ENCODE measurements at places on chromosomes 12 and 14.

GRCh38 chr12:116502989-116503496 lies 56.1 kb upstream of the MAP1LC3B2 start:
- DNase-seq = no peak

DNA sequence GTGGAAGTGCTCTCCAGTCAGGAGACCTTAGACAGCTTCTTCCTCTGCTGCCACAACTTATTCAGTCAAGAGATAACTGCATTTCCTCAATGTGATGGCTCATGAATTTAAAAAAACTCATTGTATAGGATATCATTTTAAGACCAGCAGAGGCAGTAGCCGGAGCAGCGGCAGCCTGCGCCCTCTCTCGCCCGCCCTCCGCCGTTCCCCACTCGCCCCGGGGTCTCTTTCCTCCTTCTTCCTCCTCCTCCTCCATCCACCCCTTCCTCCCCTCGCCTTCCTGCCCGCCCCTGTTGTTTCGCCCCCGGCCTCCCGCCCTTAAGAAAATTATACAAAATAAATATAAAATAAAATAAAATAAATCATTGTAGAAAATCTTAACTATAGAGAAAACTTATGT lies 687.6 kb downstream of the FLRT2 start:
- no peak for DNase-seq

- DNase-seq = no peak
Observed at GRCh38 chr14:88248606-88249005, 74.5 kb downstream of the KCNK10 start.

GRCh38 chr12:52300796-52301691 lies 9.7 kb upstream of the KRT81 start:
- DNase-seq = no peak

DNA sequence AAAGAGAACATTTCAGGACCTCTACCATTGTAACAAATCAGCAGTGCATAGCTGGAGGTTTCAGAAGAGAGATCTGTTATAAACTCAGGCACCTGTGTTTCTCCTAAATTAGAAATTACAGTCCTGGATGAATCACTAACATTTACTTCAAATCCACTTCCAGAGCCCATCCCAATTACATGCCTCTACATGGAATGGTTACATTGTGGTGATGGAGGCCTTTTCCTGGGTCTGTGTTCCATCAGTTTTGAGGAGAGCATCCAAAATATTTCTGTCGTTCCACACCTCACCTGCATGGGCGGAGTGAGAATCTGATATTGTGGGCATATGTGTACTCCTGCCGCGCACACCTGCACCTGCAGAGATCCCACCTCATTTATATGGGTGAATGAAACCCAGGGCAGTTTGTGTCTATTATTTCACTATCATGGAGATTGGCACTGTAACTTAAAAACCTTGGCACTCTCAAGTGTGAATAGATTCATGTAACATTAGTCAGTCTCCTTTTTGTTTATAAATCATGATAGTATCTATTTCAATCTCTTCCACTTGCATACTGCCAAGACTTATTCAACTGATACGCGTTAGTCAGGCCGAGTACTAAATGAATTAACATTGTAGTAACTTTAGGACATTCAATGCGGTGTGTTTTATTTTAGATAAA lies 215.1 kb upstream of the FAR2 start:
- no peak for DNase-seq

DNA sequence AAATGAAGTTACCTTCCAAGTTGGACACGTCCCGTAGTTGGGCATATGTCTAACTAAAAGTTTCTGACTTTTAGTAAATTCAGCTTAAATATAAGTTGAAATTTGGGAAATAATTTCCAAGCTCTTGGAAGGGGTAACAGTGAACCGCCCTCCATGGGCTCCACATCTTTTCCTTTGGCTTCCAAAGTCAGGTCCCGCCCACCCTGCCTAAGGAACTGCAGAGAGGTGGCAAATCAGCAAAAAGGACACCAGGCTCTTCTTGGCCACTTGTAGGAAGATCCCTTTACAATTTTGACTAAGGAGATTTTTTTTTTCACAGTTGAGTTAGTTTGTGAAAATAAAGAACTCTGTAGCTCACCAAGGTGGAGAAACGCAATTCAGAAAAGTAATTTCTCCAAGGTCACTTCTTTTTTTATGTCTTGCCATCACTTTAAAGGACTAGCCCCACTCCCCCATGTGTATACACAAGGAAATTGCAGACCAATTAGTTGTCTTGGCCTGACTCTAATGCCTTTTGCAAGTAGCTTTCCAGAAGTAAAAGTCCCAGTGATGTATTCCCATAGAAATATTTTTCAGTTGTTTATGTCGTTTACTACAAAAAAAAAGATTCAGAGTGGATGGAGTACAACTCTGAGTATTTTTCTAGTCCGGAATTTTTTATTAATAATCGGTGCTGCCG lies 181.2 kb downstream of the PELI2 start:
- no peak for DNase-seq

- no peak for DNase-seq
Observed at GRCh38 chr12:95497031-95497430, 23.1 kb downstream of the METAP2 start.

- DNase-seq = no peak
Observed at GRCh38 chr14:75277815-75278421, 710 bp upstream of the FOS start.

DNA sequence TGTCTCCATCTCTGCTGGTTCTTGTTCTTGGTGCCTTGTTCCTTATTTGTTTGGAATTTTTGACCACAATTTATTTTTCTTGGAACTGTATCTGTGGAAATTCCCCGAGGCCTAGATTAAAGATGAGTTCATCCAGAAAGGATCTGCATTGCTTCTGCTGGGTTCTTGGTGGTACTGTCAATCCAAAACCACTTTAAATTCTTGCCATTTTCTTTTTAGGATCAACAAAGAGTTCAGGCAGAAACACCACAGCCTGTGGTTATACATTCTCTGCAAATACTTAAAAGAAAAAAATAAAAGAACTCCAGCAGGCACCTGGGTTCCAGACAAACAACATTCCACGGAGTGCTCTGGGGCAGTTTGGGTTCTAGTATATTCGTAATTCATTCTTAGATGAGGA lies 6.0 kb upstream of the VAMP1 start:
- DNase-seq = no peak

GRCh38 chr12:104964856-104965205 lies 6.7 kb upstream of the SLC41A2 start:
- no peak for DNase-seq

DNA sequence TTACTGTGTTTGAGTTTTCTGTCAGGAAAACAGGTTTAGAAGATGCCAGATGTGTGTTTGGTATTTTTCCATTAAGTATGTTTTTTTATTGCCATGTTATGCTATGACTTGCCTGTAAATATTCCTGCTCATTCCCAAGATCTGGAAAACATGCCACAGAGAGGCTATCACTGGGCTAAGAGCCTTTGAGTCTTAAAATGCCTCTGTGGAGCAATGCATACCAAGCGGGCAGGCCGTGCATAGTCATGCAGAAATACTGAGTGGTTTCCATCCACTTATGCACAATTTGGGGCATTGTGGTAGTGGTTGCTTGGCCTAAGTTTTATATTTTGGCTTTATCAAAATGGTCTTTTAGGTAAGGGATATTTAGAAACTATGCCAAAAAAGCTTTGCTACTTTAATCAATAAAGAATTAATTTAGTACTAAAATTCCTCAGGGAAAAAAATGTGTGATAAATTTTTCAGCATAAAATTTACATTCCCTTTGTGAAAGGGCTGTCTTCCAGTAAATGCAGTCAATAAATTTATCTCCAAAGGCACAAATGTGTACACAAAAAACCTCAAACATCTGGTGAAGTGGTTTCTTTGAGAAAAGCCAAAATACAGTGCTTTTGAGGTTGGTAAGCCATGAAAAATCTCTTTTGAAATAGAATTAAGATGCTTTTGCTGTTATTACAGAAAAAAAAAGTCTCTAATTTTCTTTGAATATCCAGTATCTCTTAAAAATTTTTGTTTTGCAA lies 341.3 kb upstream of the FBXO33 start:
- no peak for DNase-seq

GRCh38 chr14:35932659-35933159 lies 106.6 kb downstream of the BRMS1L start:
- no peak for DNase-seq

All from cortex of kidney (tissue), 1 donor.